Non-pigmented ciliary epithelial cell (primary cell): ENCODE measurements at places on chromosomes 6 and 20.

DNA sequence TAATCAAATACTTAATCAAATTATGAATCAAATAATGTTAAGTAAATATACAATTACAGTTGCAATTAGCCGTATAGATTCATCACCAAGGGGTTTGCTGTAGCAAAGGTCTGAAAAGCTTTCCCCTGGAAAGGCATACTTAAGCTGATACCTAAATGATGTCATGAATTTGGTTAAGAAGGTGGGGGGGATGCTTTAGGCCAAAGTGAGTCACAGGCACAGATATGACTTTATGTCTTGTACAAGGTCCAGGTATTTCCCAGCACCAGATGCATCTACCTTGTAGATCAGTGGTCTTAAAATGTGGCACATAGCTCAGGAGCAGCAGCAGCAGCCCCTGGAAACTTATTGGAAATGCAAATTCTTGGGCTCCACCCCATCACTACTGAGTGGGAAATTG is 557.3 kb upstream of the CDH4 start:
- DNase-seq = peak; percentile 34

DNA sequence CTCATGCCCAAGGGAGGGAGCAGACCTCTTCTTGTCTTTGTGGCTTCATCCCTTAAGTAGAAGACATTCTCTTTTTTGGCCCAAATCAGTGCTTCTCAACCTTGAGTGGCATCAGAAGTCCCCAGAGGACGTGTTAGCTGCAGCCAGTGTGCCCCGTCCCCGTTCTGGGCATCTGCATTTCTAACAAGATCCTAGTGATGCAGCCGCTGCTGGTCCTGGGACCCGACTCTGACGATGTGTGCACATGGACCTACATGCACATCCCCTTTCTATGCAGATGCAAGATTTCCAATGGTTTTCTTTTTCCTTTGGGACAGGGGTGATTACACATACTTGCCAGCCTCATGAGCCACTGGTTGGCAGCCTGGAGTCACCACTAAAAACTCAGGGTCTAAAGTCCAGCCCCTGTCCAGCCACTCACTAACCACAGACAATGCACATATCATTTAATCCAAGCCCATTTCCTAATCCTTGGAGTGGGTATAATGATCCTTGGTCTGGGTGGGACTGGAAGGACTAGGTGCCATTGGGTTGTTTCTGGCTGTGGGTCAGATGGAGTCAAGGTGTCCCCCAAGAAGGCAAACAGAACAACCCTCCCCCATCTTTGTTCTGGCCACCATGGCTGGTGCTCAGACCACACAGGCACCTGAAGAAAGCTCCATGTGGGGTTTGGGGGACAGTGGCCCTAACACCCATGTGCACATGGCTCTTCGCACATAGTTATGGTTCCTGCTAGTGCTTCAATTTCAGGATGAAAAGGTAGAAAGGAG is 6.4 kb downstream of the ACSS1 start:
- DNase-seq = no peak

DNA sequence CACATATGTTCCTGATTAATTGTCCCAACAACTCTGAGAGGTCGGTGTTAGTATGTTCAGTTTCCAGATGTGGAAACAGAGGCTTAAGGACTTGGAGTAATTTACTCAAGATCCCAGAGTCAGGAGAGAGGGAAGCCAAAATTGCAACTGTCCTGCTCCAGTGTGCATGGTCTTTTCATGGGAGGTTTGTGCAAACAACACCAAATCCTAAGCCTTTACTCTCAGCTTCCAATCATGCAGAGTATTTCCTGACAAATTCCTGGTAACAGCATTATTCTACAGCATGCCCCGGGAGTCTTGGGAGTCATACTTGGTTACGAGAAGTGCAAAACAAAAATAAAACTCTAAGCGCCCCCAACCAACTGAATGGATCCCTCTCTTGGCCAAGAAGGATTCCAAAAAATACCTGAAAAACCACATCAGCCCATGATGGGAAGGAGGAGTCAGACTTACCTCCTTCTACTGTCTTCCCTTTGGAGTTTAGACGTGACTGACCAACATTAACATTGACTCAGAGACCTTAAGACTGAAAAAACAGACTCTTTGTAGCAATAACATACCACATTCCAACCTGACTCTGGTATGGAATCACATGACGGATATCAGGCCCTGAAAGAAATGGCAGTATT is 30.8 kb upstream of the PPP1R3G start:
- DNase-seq = peak; percentile 49

- DNase-seq = no peak
Measured at GRCh38 chr6:12557765-12558164, 158.8 kb upstream of the PHACTR1 start.

- peak; percentile 24 for DNase-seq
Measured at GRCh38 chr20:9147547-9148024, 78.7 kb downstream of the PLCB4 start.

- DNase-seq = no peak
Measured at GRCh38 chr6:96947055-96947454, 22.5 kb downstream of the KLHL32 start.

DNA sequence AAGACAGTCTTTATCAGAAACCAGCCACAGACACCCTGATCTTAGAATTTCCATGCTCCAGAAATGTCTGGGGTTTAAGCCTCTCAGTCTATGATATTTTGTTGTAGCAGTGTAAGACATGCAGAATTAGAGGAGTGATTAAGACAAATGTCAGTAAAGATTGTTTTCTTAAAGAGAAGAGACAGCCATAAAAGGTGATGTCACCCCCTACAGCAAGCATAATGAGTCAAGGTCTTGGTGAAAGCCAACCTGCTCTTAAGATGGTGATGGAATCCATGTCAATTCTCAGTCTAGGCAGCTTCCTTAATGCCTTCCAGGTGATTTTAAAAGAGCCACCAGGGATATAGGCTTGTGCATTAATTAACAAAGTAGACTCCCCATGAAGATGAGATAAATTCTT is 849.9 kb upstream of the EPHA7 start:
- DNase-seq = no peak

- no peak for DNase-seq
Measured at GRCh38 chr6:54094786-54095185, 16.5 kb upstream of the MLIP start.

GRCh38 chr6:37696841-37697662 is 631 bp downstream of the MDGA1 start:
- no peak for DNase-seq

- no peak for DNase-seq
Measured at GRCh38 chr6:143912671-143913070, 48.4 kb downstream of the ZC2HC1B start.

DNA sequence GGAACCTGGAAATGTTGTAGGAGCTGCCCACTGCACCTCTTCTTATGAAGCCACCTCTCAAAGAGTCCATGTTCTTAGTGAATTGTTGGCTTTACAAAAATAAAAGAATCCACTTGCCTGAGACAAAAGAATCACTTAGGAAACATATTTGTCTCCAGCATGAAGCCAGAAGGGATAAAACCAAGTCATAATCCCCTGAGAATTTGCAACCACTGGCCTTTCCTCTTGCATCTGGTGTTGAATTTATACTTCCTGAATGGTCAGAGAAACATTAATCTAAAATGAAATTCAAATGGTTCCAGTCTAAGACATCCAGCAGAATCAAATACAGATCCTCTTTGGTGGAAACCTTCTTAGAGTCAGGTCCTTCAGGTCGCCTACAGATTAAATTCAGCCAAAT is 192.5 kb upstream of the ECI2 start:
- no peak for DNase-seq

GRCh38 chr6:12278915-12279314 is 11.2 kb upstream of the EDN1 start:
- no peak for DNase-seq

DNA sequence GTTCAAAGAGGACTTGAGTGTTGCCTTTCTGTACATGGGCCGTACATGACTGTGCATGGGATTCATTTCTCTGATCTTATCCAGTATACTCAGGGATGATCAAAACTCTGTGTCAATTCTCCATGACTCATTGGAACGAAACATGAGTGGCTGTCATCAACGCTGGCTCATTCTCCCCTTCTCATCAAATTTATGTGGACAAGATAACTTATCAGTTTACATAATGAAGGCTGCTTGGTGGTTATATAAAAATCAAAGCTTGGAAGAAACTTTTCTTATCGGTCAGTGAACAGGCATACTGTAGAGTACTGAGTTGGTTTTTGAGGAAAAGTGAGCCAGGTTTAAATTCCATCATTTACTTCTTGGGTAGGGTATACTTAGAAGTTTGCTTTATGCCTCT is 24.9 kb downstream of the CRISP1 start:
- DNase-seq = no peak

DNA sequence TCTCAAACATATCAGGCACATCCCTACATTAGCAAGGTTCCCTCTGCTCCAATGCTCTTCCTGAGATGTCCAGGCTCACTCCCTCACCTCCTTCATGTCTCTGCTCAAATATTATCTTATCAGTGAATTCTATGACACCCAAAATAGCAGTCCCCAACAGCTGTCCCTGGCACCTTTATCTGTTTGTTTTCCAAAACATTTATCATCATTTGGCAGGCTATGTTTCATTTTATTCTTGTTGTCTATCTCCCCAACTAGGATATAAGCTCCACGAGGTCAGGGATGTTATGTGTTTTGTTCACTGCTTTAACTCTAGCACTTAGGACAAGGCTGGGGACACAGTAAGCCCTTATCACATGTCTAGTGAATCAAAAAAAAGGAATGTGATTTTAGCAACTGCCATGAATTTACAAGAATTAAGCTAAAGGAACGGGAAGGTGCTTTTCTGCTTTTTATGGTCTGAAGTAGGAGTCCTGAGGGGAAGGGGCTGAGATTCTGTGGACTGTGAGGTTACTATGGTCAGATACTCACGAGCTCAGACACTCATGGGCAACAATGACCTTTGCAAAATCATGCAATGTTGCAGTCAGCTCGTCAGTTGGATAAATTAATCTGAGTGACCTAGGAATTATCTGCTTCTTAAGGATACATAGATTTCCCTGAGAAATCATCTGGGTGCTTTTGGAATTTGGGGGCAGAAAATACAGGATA is 1.9 kb upstream of the IL22RA2 start:
- DNase-seq = no peak

DNA sequence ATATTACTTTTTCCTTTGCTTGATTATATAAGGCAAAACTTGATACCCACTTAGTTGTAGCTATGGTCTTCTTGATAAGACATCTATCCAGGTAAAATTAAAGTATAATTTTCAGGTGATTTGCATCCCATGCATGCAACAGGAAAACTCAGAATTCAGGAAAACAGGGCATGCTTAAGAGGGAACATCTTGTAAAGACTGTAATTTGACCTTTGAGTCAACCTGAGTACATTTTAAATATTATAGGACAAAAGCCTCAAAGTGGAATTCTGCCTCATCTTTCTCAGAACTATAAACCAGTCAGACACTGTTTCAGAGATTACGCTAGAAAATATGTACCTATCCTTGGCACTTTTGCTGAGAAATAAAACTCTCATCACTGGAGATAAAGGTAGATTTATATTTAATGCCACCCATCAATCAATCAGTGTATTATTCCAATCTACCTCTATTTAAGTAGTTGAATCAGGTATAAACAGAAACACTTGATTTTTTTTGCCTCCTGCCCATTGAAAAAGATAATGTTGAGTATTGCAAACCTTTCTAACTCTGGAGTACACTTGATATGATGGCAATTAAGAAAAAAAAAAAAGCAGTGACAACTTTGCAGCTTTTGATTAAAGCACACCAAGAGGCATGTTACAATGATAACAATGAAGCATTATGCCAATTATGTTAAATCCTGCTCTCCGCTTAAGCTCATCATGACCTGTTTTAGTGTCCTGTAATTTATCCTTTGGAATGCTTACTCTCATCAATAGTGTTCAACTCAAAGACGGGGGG is 2.8 kb downstream of the CITED2 start:
- no peak for DNase-seq

DNA sequence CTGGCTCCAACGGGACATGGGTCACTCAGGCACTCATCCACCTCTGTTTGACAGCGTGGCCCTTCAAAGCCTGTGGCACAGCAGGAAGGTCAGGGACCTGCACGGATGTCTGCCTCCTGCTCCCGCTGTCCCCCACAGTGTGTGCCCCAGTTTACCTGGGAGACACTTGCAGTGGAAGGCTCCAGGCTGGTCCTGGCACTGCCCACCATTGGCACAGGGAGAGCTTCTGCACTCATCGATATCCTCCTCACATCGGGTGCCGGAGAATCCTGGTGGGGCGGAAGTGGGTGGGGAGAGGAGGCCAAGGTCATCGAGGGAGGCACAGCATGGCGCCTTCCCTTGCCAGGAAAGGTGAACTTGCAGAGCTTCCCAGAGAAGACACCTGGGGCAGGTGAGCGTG is 6.9 kb downstream of the NOTCH4 start:
- DNase-seq = no peak

DNA sequence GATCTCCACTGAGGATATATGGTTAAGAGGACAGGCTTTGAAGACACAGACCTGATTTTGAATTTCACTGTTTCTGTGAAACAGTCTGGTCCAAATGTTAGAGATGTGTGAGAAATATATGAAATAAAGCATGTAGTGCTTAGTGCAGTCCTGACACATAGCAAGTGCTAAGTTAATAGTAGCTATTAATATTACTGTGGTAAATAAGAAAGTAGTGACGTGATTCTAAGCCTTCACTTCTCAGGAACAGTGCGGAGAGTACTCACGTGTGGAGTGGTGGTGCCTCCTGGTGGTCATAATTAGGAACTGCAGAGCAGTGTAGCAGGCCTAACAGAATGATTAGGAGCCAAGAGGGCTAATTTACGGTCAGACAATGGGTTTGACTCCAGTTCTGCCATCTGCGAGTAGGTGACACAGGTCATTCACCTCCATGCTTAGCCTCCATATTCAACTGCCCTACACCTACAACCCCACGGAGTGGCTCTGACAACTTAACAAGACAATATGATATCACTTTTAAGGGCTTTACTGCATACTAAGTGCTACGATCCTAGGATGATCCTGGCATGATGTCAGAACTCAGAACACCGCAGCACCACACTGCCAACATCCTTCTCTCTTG is 106.2 kb downstream of the JPH2 start:
- DNase-seq = peak; percentile 52

DNA sequence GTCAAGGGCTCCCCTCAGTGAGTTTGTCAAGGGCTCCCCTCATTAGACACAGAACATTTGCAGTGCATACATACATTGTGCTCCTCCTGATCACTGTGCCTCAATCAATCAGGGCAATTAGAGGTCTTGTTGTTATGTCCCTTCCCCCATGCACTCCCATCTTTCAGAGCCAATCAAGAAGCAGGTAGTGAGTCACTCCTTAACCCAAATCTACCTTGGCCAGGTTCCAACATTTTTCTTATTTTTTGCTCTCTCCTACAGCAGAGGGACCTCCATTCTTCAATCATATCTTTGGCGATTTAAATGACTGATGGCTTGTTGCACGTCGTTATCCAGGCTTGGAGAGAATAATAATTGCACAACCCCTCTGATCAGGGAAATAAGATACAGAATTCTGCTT is 409.9 kb upstream of the SPTLC3 start:
- DNase-seq = no peak

- no peak for DNase-seq
Measured at GRCh38 chr6:30093951-30094661, 18.5 kb upstream of the RNF39 start.

GRCh38 chr20:37007898-37008649 is 56.6 kb upstream of the SAMHD1 start:
- peak; percentile 23 for DNase-seq

GRCh38 chr6:156757849-156758248 is 19.3 kb upstream of the ARID1B start:
- no peak for DNase-seq

- no peak for DNase-seq
Measured at GRCh38 chr20:23932256-23932655, 52.7 kb upstream of the CST5 start.

GRCh38 chr20:16560216-16560615 is 13.0 kb downstream of the KIF16B start:
- DNase-seq = no peak
